ENCODE measurements at places on chromosomes 16 and 17.

- no peak for DNase-seq
Observed at GRCh38 chr17:7435676-7436555, 681 bp downstream of the TMEM102 start.

DNA sequence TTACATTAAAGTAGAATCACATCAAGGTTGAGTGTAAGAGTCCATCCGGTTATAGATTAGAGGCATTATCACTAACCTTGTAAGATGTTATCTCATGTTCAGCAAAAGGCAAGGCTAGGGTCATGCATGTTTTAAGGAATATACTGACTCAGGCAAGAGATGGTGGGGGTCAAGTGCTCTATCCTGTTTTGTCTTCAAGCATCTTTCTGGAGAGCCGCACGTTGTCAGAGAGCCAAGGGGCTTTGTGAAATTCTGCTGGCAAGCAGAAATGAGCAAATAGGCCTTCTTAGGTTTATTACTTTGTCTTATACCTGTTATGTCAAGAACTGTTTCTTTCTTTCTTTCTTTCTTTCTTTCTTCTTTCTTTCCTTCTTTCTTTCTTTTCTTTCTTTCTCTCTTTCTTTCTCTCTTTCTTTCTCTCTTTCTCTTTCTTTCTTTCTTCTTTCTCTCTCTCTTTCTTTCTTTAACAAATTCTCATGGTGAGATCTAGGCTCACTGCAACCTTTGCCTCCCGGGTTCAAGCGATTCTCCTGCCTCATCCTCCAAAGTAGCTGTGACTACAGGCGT is 47.3 kb upstream of the IL34 start:
- no peak for DNase-seq

- no peak for DNase-seq
Observed at GRCh38 chr17:82013772-82014321, 8.8 kb downstream of the CENPX start.

DNA sequence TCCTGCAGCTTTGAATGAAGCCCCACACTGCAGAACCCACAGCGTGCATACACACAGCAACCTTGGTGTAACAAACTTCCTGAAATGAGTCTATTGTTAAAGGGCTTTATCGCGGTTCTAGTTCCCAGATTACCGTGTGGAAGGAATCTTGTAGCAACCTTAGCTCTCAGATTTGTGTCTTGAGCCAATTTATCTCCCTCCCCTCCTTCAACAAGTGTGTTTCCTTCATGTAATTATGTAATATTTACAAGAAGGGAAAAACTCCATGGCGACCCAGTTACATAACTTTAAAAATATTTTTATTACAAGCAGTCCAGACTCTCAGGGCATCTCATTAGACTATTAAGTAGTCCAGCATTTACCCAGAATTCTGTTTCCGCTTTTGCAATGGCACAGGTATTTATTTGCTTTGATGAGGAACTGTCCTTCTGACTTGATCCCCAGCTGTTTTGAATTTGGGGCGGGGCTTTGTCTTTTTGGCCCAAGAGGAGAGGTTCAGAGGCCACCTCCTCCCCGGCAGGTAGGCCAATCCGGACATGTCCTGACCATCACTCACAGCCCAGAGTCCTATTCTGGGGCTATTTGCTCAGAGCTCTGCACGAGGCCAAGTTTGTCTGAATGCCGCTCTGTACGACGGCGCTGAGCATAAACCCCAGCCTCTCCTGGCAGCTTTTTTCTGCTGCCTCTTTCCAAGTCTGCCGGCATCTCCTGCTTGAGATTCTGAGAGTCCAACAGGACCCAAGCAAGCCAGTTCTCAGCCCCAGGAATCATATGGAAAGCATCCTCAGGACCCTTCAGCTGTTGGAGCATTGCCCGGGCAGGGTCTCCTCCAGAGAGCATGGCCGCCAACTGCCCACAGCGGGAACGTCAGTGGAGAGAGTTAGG is 35.6 kb downstream of the CLEC16A start:
- no peak for DNase-seq

DNA sequence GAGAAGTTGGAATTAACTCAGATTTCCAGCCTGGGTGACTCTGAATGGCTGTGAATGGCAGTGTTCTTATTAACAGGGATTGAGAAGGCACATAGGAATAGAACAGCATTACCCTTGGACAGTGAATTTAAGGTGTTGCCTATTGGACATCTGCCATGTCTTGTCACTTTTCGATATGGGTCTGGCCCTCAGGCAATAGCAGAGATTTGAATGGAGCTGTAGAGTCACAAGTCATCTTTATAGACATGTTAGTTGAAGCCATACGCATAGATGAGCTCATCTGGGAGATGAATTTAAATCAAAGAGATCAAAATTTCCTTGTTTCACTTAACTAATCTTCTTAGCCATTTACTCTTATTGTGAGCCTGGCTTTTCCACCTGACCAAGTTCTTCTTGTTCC is 14.9 kb upstream of the DHRS11 start:
- DNase-seq: no peak

DNA sequence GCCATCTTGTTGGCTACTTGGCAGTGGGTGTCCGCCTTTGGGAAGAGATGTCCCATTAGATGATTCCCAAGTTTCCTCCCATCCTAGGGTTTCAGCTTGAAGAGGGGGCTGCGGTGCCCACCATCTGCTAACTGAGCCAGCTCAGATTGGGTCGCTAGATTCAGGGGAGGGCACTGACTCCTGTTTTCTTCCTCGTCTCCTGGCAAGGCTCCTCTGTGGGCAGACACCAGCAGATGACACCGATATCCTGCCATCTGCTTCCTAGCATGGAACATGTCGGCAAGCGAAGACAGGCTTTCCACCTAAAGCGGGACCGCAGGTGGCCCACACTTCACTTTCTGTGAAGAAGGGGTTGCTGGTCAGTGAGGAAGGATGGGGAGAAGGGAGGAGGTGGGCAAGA is 27.3 kb downstream of the C17orf75 start:
- DNase-seq: no peak

GRCh38 chr16:3717235-3718018 is at the start of gene TRAP1:
Gene TRAP1, minus strand, starts transcription at chr16:3717524. Its CDS starts 16 bp downstream, at chr16:3717508.
- peak; percentile 79 for DNase-seq

DNA sequence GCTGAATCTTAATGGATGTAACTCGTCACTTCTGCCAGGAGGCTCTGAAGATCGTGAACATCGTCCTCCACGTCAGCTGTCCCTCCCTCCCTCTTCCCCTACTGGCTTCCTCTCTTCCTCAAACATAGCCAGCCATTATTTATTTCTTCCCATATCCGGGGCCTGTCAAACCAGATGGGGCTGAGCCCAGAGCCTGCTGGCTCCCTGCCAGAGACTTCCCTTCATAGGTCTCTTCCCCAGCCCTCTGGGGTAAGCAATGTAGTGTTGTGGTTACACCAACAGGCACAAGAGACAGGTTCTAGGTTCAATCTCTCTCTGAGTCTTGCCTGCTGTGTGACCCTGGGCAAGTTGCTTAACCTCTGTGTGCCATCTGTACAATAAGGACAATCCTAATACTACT is 40.1 kb upstream of the ZFP90 start:
- no peak for DNase-seq

DNA sequence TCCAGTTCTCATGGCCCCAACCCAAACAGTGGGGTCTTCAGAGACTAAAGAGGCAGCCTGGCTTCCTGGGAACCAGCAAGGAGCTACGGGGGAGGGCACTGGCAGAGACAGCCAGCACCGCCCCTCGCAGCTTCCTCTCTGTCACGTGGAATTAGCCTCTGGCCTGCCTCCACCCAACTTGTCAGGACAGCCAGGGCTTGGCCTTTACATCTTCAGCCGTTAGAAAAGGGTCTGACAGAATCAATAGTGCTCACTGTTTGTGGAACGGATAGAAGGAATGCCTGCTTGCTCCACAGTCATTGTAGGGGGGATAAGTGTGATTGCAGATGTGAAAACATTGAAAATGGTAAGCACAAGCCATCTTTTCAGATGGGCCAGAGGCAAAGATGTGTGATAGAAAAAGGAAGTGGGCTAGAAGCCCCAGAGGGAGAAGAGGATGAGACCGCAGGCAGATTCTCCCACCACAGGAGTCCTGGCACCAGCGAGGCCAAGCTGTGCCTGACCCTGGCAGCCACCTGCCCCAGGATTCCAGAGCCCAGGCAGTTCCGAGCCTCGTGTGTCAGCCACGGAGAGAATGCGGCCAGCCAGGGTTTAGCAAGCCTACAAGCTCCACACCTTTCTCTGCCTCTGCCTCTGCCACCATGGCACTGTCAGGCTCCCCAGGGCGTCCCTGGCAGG is 18.6 kb downstream of the GRIN2C start:
- peak; percentile 37 for DNase-seq

DNA sequence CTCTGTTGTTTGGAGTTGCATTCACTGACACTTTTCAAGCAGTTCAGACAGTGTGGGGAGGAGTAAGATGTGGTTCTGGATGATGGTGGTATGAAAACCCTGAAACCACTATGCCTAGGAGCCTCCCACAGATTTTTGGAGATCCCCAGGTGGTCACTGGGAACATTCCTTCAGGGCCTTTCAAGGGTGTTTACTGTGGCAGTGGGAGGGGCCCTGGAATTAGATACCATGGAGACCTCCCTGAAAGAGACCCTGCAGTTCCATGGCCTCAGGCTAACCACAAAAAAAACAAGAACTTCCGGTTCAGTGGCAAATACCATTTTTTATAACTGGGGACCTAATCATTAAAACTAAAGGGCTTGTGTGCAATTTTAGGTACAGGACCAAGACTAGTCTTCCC is 79.9 kb downstream of the TMEM100 start:
- DNase-seq: peak; percentile 7

GRCh38 chr17:55829995-55830612 is 79.3 kb downstream of the PCTP start:
- DNase-seq: no peak

GRCh38 chr17:18261146-18261515 is 669 bp downstream of the MIEF2 start:
- DNase-seq: peak; percentile 46

- DNase-seq: no peak
Observed at GRCh38 chr16:19396555-19397011, 21.1 kb upstream of the TMC5 start.

- DNase-seq: no peak
Observed at GRCh38 chr17:78966123-78966813, 13.5 kb downstream of the LGALS3BP start.

DNA sequence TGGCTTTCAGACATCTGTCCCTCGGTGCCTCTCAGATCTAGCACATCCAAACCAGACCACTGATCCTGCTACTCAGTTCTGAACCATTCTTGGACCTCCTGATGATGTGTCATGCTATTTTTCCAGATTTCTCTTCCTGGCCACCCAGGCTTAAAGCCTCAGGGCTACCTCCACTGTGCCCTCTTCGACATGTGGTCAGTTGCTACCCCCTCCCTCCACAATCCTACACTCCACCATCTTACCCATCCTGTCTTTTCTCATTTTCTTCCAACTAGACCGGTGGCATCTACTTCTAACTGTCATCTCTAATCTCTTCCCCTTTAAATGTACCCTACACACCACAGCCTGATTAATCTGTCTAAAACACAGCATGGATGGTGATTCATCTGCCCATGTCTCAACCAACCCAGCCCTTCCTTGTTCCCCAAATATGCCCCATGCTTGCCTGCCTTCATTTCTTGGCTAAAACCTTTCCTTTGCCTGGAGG is 478.6 kb downstream of the SLC39A11 start:
- peak; percentile 79 for DNase-seq

DNA sequence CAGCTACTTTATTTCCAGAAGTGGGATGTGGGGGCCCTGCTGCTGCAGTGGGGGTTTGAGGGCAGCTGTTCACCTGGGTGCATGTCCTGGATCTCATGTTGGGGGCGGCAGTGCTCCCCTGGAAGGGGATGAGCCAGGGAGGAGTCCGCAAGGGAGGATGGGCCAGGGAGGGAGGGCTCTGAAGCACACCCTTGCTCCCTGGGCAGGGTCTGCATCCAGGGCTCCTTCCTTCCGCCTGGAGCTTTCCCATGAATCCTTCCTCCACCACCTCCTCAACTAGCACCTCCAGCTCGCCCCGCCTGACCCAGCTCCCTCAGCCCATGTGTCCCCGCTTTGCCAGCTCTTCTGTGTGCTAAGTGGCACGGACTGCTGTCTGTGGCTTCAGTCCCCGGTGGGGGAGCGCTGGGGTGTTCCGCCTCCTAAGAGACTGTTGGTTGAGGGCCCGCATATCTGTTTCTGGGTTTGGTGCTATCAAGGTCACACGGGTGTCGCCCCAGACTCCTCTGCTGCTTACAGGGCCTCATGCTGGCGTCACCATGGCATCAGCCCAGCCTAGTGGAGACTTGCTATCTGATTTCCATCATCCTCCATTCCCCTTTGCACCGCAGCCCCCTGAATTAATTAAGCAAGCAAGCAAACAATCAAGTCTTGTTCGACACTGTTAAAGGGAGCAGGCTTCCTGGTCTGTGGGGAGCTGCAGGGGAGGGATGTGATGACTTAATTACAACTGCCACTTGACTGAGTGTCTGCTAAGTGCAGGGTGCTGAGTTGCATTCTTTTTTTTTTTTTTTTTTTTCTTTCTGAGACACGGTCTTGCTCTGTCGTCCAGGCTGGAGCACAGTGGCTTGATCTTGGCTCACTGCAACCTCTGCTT is 71.8 kb downstream of the PRKCA start:
- peak; percentile 53 for DNase-seq

DNA sequence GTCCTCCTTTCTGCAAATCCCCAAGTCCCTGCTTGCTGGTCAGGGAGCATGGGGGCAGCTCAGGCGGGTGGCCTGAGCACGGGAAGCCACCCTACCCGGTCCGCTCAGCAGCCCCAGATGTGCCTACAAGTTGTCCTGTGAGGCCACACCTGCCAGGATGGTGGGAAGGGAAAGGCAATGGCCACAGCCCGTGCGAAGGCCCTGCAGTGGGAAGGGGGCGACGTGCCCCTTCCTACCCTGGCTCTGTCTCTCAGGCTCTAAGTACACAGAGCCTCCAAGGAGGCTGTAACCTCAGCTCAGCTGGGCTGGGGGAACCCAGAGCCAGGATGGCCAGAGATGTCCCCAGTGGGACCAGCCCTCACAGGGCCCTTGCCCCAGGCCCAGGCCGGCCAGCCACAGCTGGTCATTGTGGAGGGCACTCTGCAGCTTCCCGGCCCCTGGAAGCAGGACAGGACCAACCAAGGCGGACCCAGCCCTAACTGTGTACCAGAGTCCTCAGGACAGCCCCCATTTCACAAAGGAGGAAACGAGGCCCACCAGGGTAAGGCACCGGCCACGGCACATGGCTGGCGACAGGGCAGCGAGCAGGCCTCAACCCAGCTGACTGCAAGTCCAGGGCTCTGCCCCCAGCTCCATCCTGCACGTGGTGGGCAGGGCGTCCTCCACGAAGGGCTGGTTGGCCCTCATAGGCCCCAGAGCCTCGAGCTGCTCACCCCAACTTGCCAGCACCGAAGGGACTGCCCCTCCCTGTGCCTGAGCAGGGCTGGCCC is 82.3 kb downstream of the RTN4RL1 start:
- no peak for DNase-seq

GRCh38 chr16:56872863-56873391 is 7.9 kb downstream of the SLC12A3 start:
- DNase-seq: no peak

GRCh38 chr16:3400779-3401688 is at the start of the genes ZNF174 and ZSCAN32:
Gene ZNF174, plus strand, starts transcription at chr16:3401215. Its CDS starts 790 bp downstream, at chr16:3402005.
Gene ZSCAN32, minus strand, starts transcription at chr16:3401004. Its CDS starts 3,447 bp downstream, at chr16:3397557.
- peak; percentile 99 for DNase-seq
